EH (cell line): ENCODE measurements at places on chromosomes 6 and 20.

GRCh38 chr20:51946586-51946985 is 144.3 kb upstream of the SALL4 start:
- DNase-seq = no peak

DNA sequence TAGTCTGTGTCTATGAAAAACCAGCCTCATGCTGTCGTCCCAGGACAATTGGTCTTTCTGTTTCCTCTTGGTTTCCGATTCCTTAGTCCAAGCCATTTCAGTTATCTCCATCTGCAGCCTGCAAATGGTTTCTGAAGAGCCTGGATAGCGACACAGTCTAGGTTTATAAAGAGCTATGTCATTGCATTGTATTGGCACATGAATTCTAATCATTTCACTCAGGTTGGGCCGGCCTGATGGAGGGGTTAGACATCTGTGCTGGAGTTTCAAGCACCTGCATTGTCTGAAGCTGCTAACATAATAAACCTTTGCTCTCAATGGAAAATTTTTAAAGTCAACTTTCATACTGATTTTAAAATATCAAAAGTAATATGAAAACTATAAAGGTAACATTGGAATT is 232.6 kb upstream of the MAP3K7 start:
- DNase-seq = no peak

DNA sequence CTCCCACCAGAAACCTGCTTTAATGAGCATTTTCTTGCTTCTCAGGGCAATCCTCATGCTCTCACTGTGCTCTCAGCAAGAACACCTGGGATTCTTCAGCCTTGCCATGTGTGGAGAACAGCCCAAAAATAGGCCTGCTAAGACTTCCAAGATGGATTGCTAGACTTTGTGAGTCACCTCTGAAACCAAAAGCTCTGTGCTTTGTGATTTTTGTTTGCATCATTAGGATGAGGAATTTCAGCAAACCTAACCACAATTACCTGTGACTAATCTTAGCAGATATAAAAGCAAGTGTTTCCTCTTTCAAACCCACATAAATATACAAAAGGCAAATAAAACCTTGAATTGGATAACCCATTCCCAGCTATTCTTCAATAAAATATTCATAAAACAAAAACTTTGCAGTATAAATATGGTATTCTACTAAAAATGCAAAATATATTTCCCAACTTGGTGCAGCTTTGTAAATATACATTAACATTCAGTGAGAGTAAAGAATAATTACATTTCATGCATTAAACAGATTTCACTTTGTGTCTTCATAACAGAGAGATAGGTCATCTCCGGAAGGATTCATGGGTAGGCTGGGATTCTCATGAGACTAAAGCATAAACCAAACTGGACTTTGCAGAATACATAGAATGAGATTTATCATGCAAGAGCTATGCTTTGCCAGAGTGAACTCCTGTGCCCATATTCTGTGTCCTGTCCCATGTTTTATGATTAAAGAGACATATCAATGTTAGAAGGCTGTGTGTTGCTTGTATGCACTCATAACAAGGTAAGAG is 33.5 kb downstream of the TPBG start:
- DNase-seq = peak; percentile 82

DNA sequence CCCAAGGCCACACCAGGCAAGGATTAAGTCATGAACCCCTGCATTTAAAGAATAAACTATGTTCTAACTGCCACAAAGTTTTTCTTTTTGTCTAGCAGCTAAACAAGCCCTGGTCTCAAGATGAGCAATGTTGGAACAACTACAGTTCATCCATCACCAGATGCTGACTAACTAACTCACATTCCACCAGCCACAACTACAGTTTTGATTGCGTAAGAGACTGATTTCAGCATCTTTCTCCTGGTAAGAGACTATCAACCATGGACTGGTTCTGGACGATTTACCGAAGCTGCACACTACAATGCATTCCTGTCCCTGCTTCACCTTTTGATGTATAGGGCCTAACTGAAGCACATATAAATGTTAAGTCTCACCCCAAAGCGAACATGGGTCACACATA is 43.0 kb downstream of the F13A1 start:
- DNase-seq = no peak

DNA sequence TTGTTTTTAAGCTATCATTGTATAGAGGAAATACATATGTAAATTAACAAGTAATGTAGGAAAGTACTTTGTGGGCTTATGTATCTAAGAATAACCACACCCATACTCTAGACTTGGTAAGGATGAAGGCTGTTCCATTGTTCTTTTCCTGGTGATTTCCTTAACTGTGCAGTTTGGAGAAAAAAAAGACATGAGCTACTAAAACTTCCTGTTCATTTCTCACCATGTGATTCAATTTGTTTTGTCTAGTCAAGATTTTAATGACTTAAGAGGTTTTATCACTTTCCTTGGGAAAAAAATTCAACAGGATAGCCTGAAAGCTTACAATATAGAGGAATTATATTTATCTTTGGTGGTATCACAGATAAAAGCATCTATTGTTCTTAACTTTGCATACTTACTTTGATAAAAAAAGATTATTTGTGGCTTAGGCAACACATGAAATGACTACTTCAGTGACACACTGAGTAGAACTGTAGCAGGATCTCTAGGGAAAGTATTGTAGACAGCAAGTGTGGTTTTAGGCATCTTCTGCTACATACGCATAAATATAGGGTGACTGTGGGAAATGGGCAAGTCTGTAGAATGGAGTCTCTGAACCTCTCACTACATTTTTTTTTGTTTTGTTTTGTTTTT is 80.3 kb downstream of the GJA1 start:
- DNase-seq = peak; percentile 52
